HS-5 (cell line): ENCODE measurements at places on chromosomes 6 and 20.
A peak's percentile ranks its signal among the peaks of the same experiment; 100 is the strongest.

DNA sequence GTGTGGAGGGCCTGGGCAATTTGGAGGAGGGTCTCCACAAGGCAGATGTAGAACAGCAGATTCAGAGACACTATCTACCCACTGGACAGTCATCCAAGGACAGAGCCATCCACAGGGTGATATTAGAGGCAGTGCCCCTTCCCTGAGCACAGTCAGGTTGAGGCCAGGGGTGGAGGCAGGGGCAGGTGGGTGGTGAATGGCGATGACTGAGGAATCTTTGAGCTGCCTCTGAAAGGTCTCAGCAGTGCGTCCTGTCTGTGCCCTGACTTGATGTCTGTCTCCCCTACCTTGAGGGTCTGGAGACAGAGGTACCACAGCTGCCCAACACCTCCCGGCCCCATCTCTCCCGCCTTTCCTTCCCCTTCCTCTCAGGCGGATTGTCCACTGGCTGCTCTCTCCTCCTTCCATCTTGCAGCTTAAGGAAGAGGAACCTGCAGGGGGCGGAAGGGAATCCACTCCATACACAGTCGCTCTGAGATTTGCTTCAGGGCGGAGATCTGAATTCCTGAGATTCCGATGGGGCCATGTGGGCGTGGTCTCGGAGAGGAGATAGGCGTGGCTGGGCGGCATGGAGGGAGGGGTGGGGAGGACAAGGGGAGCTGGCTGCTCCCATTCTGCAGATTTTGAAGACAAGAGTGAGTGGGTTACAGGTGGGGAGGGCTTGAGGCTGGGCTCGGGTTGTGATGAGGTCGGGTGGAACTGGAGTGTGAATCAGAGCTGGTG is 1.7 kb downstream of the MUCL3 start:
- DNase-seq = peak; percentile 53

GRCh38 chr6:12613811-12614210 is 102.8 kb upstream of the PHACTR1 start:
- DNase-seq = no peak

- DNase-seq = no peak
These were observed 7.0 kb downstream of the MYT1 start for GRCh38 chr20:64171211-64171610.

- DNase-seq = no peak
These were observed 20.7 kb downstream of the CGA start for GRCh38 chr6:87074101-87074621.

DNA sequence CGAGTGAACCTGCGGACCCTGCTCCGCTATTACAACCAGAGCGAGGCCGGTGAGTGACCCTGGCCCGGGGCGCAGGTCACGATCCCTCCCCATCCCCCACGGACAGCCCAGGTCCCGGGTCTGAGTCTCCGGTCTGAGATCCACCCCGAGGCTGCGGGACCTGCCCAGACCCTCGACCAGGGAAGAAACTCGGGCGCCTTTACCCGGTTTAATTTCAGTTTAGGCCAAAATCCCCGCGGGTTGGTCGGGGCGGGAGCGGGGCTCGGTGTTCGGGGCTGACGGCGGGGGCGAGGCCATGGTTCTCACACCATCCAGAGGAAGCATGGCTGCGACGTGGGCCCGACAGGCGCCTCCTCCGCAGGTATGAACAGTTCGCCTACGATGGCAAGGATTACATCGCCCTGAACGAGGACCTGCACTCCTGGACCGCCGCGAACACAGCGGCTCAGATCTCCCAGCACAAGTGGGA is 46.9 kb upstream of the TRIM26 start:
- no peak for DNase-seq

DNA sequence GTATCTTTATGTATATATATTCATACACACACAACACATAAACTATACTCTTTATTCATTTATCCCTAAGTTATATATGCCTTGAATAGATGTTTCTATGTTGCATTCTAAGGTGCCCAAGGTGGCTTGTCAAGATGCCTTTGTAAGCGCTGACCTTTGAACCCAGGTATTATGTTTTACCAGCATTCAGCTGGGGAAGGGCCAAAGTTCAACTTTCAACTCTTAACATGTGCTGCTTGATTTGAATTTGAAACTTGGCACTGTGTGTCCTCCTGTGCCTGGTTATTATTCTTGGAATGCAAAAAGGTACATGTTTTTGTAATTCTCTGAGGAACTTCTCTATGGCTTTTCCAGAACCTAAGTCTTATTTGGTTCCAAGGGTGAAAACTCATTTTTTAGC is 146.5 kb downstream of the EDN1 start:
- DNase-seq = no peak

DNA sequence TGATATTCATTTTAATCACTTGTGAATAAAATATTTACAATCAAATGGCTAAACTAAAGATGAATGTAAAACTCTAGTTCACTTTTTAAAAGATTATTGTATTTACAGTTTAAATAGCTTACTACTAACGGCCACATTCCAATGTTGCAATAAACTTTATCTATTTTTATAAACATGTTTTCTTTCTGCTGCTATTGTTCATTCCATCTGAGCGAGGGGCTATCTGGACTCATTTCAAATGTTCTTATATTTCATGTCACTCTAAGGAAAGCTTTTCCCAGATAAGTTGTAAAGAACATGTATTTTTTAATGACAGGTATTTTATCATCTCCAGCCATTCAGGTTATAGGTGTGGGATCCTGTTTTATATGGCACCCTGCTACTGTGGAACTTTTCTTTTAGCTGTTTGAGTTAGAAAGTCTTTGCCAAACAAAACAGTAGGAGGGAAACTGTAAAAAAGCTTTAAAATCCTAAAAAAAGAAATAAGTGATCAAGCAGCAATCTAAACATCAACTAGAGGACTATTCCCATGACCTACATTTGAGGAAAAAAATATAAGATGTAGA is 42.5 kb downstream of the HMGCLL1 start:
- DNase-seq = no peak

GRCh38 chr6:53165293-53165692 is 16.7 kb upstream of the GCM1 start:
- DNase-seq = no peak

GRCh38 chr20:3768342-3769130 is 983 bp upstream of the ADISSP start:
- peak; percentile 69 for DNase-seq

- DNase-seq = no peak
These were observed 165.9 kb upstream of the MARCKS start for GRCh38 chr6:113691260-113691656.

DNA sequence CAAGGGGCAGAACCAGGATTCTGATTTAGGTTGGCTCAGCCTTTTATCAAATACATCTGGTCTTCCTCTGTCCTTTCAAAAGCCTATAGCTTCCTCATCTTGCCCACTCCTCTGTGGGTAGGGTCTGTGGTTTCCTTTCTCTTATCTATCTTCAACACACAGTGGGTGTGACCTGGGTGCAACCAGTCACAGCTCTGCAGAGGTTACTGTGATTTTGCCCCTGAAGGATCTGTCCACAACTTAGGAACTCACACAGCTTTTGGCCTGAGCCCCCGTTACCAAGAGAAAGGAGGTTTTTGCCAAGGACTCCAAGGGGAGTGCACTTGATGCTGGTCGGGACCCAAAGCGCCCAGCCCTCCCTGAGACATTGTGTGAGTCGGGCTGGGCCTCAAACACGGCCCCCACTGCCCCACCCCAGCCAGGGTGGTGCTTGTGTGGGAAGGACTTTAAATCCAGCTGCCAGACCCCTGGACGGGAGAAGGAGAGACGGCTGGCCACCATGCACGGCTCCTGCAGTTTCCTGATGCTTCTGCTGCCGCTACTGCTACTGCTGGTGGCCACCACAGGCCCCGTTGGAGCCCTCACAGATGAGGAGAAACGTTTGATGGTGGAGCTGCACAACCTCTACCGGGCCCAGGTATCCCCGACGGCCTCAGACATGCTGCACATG is at the start of gene PI16:
PI16 (plus strand) TSS at position 477 of the 670 bp plus-strand sequence; CDS start at position 500, 23 bp downstream.
- no peak for DNase-seq

DNA sequence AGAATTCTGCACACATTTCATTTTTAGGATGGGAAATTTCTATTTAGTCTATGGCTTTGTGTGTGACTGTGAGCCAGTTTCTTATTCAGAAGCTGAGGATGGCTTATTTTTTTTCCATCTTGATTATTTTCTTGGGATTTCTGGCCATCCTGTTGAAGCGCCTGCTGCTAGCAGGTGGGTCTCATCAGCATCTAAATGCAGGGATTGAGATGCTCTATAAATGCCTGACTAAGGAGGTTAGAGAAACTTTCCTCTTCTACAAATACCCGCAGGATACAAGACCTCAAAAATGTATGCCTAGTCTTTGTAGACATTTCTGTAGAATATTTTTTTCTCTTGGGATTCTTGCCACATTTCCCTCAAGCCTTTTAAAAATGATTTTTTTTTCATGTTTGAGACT is 138.0 kb upstream of the CCN2 start:
- DNase-seq = no peak

GRCh38 chr20:36720510-36720909 is 25.4 kb downstream of the NDRG3 start:
- no peak for DNase-seq

GRCh38 chr6:55853008-55854001 is 22.1 kb downstream of the BMP5 start:
- no peak for DNase-seq

GRCh38 chr20:31549513-31549880 is 35.3 kb downstream of the HM13 start:
- no peak for DNase-seq

DNA sequence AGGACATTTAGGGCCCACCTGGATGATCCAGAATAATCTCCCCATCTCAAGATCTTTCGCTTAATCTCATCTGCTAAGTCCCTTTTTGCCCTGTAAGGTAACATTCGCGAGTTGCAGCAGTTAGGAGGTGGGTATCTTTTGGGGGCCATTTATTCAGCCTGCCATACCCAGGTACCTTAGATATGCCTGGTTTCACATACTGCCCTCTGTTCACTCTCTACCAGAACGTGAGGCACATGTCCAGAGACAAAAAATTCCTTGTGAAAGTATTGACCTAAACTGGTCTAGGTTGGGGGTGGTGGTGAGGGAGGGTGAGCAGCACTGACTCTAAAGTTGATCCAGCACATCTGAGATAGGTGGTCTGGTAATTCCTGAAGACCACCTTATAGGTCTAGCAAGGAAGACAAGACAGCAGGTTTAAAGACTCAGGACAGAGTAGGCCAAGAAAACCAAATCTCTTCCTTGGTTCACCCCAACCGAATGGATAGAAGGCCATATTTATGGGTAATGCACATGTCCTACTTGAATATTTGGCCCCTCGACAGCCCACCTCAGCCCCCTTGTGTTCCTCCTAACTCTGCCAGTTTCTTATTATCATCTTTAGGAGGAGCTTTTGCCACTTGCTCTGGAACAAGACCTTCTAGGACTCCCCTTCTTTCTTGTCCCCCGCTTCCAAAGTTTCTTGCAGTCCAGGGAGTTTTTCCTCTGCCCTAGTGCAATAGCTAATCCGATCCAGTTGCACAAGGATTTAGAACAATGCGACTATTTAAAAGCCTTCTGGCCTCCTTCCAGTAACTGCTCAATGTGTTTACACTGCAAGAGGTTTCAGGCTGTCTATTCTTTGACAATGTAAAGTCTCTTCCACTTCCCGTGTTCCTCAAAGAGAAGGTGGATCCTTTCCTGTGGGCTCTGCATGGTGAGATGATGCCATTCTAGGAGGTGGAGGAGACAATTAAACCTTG is 213.0 kb upstream of the LAMP5 start:
- no peak for DNase-seq

- DNase-seq = no peak
These were observed 3.9 kb downstream of the RAB44 start for GRCh38 chr6:36701401-36701991.

DNA sequence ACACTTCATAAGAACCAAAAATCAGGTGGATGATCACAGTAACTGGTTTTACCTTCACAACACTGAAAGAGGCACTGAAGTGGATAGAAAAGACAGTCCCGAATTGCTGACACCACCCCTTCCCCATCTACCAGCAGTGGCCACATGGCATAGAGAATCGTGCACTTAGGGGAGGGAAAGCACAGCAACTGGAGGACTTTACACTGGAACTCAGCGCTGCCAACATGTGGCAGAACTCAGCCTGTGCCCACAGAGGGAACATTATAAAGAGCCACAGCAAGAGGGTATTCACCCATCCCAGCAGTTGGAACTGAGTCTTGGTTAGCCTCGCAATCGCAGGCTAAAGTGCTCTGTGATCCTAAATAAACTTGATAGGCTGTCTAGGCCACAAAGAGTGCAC is 6.5 kb upstream of the KIAA1586 start:
- no peak for DNase-seq

DNA sequence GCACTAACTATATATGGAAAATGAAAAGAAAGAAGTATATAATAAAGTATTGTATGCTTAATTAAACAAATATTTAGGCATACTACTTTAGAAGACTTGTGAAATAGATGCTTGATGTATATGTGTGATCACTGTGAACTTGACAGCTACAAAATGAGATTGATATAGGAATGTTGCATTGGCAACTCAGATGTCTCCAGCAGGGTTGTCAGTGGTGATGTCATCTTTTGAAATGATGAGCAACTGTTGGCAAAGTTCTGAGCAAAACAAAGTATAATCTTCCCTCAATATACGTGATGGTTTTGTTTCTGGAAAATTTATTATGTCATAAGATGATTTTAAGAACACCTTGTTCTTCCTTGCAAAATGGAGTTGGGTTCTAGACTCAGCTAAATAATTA is 133.8 kb downstream of the ARID1B start:
- no peak for DNase-seq

- DNase-seq = peak; percentile 39
These were observed 66.7 kb upstream of the TIAM2 start for GRCh38 chr6:154928325-154928922.

- DNase-seq = peak; percentile 14
These were observed 4.7 kb upstream of the GJA1 start for GRCh38 chr6:121430514-121431460.

GRCh38 chr20:21301940-21302663 is 1.0 kb upstream of the XRN2 start:
- DNase-seq = no peak

- DNase-seq = no peak
These were observed 127.0 kb upstream of the STXBP5 start for GRCh38 chr6:147077251-147077650.

GRCh38 chr6:3803627-3804468 is 45.3 kb upstream of the FAM50B start:
- peak; percentile 91 for DNase-seq

DNA sequence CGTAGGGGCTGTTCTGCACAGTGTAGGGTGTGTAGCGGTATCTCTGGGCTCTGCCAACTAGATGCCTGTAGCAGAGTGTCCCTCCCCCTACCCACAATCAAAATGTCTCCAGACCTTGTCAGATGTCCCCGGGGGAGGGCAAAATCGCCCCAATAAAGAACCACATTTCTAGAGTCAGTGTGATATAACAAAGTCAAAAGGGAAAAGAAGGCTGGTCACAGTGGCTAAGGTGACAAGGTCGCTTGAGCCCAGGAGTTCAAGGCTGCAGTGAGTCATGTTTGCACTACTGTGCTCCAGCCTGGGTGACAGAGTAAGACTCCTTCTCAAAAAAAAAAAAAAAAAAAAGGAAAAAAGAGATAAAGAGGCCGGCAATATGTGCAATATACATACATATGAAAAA is 11.7 kb upstream of the CEP43 start:
- no peak for DNase-seq

- DNase-seq = no peak
These were observed 145.9 kb upstream of the FBXL4 start for GRCh38 chr6:99093456-99094190.
